ENCODE measurements at places on chromosomes 2 and 18.
A peak's percentile ranks its signal among the peaks of the same experiment; 100 is the strongest.

DNA sequence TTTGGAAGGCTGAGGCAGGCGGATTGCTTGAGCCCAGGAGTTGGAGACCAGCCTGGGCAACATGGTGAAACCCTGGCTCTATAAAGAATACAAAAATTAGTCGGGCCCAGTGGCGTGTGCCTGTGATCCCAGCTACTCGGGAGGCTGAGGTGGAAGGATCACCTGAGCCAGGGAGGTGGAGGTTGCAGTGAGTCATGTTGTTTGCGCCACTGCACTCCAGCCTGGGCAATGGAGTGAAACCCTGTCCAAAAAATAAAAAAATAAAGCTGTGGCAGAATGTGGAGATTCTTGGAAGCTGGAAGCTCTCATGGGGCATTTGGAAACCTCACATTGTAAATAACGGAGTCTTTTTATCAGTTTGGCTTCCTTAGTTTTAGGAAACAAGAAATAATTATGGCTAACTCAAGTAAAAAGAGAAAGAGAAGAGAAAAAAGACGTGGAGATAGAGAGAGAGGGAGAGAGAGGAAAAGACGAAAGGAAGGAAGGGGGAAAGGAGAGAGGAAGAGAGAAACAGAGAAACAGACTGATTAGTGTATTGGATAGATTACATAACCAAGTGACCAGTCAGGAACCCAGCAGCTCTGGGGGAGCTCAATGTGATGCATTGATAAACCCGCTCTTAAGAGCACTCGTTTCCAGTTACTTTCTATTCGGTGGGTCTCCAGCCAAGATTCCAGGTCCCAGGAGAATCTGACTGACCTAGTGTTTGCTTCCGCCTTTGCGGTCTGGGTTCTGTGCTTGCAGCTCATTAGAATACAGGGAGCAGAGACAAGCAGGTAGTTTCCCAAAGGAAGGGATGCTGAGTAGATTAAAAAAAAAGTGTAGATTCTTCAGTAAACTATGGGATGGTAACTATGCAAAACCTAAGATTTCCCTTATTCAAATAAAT lies 1.1 kb upstream of the SPAST start:
- DNase-seq = peak; percentile 37

DNA sequence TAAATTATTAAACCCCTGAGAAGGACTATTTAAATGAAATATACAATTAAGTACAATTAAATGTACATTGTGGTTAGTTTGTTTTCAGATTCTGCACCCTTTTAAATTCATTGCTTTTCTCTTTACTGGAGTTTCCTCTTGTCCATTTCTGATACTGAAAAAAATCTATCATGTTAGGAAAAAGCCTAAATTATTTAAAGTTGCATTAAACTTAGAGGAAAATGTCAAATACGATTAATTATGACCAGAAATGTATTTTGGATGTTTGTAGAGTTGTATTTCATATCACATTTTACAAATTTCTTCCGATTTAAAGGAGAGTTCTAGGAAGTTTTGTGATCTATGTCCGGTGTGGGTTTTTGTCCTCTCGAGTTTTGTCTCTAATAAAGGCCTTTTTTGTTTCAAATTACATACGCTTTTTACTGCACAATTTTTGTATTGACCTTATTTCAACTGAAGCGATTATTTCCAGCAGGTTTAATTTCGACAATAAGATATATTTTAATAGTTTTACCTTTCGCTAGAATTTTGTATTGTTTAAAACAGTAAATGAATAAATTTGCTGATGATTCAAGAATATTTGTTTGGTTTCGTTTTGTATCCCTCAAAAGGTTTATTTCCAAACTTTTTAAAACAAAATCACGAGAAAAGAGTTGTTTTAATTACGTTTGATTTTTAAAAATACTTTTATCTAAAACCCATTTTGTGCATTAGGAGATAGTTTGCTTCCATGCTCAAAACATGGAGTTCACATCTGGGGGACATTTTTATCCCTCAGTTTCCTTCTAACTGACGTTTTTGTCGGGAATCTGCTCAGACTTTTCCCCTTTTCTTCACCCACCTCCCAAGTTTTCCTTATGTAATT lies 3.3 kb upstream of the SATB2 start:
- DNase-seq = no peak

DNA sequence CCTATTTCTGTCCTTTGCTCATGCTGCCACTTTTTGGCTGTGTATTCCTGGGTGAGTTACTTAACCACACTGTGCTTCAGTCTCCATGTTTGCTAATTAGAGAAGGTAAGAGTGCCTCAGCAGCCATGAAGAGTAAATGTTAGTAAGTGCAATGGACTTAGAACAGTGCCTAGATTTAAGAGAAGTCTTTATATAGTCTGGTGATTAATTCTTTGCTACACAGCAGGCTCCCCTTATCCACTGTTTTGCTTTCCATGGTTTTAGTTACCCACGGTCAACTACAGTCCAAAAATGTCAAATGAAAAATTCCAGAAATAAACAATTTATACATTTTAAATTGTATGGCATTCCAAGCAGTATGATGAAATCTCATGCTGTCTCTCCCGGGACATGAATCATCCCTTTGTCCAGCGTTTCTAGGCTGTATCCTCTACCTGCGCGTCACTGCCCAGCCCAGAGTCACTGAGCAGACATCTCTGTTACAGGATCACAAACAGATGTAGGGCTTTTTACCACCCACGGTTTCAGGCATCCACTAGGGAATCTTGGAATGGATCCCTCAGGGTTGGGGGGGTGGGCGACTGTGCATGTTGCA lies 91.0 kb downstream of the CTIF start:
- DNase-seq = no peak

DNA sequence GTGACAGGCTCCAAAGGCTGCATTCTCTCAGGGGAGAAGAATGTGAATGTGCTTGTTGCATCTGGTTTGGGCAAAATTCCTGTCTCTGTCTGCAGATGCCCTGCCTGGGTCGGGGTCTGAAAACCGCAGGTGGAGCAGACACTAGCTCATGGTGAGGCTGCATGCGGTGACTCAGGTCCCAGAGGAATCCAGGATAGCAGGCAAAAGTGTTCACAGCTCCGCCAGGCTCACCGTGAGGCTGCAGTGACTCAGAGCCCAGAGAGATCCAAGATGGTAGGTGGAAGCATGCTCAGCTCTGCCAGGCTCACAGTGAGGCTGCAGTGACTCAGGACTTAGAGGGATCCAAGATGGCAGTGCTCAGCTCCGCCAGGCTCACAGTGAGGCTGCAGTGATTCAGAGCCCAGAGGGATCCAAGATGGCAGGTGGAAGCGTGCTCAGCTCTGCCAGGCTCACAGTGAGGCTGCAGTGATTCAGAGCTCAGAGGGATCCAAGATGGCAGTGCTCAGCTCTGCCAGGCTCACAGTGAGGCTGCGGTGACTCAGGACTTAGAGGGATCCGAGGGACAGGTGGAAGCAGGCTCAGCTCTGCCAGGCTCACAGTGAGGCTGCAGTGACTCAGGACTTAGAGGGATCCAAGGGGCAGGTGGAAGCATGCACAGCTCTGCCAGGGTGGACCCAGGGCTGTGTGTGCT lies 200.5 kb downstream of the ACKR3 start:
- peak; percentile 57 for DNase-seq

DNA sequence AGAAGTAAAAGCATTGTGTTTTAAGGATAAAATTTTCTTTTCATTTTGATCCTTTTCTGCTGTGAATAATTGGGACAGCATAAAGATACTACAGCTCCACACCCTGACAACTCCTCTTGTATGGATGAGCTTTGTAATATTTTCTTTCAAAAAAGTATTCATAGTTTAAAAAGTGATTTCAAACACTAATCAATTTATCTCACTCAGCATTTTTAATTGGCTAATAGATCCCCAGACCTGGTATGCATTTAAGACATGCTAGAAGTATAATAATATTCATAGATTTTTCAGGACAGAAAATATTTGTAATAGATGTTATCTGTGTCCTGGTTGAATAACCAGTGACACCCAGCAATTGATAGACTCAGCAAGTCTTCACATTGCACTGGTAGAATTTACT lies 510.7 kb downstream of the RIT2 start:
- DNase-seq = no peak

GRCh38 chr2:147390475-147390874 lies 454.4 kb upstream of the ACVR2A start:
- no peak for DNase-seq

- no peak for DNase-seq
Observed at GRCh38 chr2:167122389-167122788, 234.1 kb downstream of the XIRP2 start.

- no peak for DNase-seq
Observed at GRCh38 chr18:23337599-23338444, 115.3 kb upstream of the RIOK3 start.

All from Ammon's horn (tissue), 1 donor.